ENCODE measurements at places on chromosomes 6 and 20.

GRCh38 chr6:5896476-5897200 lies 110.1 kb downstream of the NRN1 start:
- DNase-seq = no peak

- DNase-seq = no peak
Measured at GRCh38 chr20:3077618-3078134, 6.3 kb downstream of the OXT start.

DNA sequence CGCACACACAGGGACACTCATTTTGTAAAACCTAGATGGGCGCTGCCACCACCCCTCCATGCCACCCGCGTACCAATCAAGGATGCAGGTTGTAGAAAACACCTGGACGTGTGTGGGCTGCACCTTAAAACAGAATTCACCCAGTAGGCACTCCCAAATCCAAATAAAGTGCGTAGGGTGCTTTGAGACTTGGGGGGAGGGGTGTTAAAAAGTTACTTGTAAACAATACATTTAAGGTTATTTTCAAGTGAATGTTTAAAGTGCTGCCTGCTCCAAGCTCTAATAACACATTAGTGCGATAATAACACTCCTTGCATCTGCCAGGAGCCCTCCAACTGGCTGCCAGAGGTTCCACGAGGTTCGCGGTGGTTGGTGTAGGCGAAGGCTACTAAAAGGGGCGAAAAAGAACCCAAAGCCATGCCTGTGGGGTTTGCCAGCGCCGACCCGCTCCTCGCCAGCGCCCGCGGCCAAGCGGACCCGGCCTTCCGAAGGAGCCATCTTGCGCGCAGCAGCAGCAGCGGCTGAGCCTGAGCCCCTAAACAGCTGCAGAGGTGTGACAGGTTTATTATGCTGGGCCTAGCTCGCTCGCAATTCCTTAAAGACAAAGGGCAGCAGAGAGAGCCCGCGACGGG lies 11.5 kb downstream of the FOXC1 start:
- DNase-seq = no peak

DNA sequence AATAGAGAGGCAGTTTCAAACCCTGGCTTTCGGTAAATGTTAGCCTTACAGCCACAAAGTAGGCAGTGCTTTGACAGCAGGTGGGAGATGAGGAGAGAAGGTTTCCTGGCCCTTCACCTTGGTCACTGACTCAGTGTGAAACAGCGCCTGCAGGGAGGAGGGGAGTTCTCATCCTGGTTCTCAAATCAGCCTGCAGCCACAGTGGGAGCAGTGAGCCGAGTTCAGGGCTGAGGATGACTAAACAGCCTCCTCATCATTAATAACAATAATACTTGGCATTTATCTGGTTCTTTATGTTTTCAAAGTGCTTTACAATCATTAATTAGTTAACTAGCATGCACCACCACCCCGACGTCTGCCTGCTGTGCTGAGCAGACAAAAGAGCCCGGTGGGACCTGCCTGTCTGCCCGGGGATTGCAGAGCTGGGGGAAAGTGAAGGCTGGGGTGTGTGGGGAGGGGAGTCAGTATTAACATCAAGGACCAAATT lies 59.6 kb downstream of the PRDM1 start:
- DNase-seq = no peak

DNA sequence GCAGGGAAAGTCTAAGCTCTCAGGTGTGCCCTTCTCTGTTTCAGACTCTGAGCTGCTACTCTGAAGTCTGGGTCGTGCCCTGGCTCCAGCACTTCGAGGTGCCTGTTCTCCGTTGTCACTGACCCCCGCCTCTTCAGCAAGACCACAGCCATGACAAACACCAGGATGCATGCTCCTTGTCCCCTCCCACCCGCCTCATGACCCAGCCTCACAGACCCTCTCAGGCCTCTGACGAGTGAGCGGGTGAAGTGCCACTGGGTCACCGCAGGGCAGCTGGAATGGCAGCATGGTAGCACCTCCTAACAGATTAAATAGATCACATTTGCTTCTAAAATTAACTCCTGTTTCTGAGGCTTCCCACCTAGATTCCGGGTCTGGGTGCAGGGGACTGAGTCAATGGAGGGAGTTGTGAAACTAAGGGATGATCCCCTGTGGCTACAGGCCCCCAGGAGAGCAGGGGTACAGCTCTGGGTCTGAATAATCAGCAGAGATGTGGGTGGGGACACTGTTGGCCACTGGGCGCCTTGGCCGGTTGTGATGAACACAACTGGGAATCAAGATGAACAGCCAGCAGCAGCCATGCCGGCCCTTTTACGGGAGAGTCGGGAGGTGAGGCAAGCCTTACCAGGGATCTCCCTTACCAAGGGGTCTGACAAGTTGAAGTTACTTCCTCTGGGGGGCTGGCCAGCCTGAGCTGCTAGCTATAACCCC lies 10.7 kb downstream of the CST7 start:
- DNase-seq = no peak

GRCh38 chr6:90131614-90132423 lies 164.8 kb downstream of the BACH2 start:
- peak; percentile 90 for DNase-seq

GRCh38 chr6:129516787-129517186 lies 193.2 kb downstream of the ARHGAP18 start:
- DNase-seq = no peak

- no peak for DNase-seq
Measured at GRCh38 chr6:35319346-35320030, 21.9 kb downstream of the DEF6 start.

DNA sequence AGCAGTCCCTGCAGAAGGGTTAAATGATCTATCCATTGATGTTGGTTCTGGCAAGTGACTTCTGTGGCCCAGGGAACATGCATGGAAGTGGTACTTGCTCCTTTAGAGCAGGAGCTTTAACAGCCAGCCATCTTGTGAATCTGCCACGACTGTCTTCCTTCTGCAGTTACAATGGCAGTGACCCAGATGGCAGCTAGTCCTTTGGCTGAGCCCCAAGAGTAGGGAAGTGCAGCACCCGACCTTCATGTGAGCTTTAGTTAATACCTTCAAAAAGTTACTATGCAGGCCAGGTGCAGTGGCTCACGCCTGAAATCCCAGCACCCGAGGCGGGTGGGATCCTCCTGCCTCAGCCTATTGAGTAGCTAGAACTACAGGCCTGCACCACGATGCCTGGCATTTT lies 66.4 kb downstream of the POPDC3 start:
- no peak for DNase-seq

DNA sequence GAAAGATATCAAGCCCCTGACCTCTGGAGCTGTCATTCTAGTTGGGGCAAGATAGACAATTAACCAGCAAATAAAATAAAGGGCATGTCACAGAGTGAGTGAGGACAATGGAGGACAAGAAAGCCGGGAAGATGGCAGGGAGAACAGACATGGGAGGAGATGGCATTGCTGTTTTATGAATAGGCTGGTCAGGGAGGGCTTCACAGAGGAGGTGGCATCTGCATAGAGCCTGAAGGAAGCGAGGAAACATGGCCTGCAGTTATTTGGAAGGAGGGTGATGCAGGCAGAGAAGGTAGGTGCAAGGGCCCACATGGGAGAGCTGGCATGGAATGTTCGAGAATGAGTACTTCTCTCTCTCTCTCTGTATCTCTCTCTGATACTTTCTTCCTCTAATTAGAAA lies 63.7 kb downstream of the EFCAB8 start:
- peak; percentile 15 for DNase-seq

Measured in SJSA1 (cell line).